ENCODE measurements at places on chromosomes 6 and 20. TPM values are rescaled to one million over a fixed set of nuclear protein-coding genes. Genes with fewer than 3 reads are reported as not detected.

GRCh38 chr6:126550323-126550722, 210.4 kb downstream of the CENPW start:
- no peak for DNase-seq

GRCh38 chr20:50305636-50306477, 115.2 kb downstream of the CEBPB start:
- DNase-seq: no peak

GRCh38 chr20:18695175-18695574, 107.3 kb downstream of the DTD1 start:
- DNase-seq: no peak

- no peak for DNase-seq
These were observed 194.2 kb upstream of the CNR1 start for GRCh38 chr6:88360203-88360797.

The CHRNA4 gene
- total RNA-seq: 0.84 TPM

The PRDM13 gene
- total RNA-seq: 1.6 TPM

The FLRT3 gene
- 0.69 TPM for total RNA-seq

The SLC17A9 gene
- 20.1 TPM for total RNA-seq

The HCK gene
- not detected for total RNA-seq

The TPBG gene
- 1.9 TPM for total RNA-seq
